ENCODE measurements at places on chromosomes 12 and 14. TPM values are rescaled to one million over a fixed set of nuclear protein-coding genes. Genes with fewer than 3 reads are reported as not detected.
A peak's percentile ranks its signal among the peaks of the same experiment; 100 is the strongest.

DNA sequence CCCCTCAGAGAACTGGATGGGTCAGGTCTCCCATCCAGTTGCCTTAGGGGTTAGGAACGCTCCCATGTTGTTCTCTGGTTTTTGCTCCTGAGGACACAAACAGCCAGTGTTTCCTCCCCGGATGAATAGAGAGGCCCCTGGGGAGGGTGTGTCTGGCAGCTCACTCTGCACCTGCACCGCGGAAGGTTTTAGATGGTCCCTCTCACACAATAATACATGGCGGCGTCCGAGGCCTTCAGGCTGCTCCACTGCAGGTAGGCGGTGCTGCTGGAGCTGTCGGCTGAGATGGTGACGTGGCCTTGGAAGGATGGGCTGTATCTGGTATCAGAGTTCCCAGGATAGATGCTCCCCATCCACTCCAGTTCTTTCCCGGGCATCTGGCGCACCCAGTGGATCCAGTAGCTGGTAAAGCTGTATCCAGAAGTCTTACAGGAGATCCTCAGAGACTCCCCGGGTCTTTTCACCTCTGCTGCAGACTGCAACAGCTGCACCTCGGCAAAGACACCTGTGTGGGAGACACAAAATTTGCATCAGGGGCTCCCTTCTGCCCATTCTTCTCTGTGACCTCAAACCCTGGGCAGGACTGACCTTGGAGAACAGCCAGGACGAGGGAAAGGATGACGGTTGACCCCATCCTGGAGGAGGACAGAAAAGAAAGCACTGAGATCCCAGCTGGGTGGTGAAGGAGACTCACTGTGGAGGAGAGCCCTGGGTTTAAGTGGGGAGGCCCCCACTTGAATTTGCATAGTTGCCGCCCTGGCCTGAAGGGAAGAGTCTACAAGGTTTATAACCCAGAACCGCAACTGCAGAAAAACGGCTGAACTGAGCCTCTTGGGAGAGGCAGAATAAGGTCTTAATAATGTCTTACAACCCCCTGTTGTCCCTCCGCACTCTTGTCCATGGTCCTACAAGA, 1324.8 kb downstream of the TMEM121 start:
- no peak for DNase-seq

DNA sequence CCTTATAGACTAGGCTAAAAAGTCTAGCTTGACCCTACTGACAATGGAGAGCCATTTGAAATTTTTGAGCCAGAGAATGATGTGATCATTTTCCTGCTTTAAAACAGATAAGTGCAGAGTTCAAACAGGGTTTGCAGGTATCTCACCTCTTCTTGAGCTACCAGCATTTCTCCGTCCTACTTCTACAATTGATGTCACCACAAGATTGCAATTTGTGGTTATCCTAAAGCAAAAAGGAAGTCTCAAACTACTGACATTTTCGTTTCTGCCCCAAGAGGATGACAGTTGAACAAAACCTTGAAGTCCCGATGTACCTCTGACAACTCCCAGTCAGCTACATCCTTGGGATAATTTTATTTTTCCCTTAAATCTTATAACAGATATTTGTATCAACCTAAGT, 86.7 kb downstream of the PTGER2 start:
- DNase-seq = no peak

- DNase-seq = no peak
These were observed 37.7 kb downstream of the PPFIBP1 start for GRCh38 chr12:27561535-27562350.

GRCh38 chr14:54579621-54580020, 12.7 kb downstream of the SAMD4A start:
- no peak for DNase-seq

The PPP1R3E gene
- 19.5 TPM for polyA plus RNA-seq

- no peak for DNase-seq
These were observed 183.4 kb upstream of the PPFIA2 start for GRCh38 chr12:81942594-81942993.

GRCh38 chr14:55802986-55803872, 223.2 kb downstream of the KTN1 start:
- DNase-seq = no peak

GRCh38 chr14:26594756-26595545, 2.9 kb downstream of the NOVA1 start:
- no peak for DNase-seq

The CD163L1 gene
- polyA plus RNA-seq = 5.5 TPM

The PIANP gene
- polyA plus RNA-seq = 5.7 TPM

DNA sequence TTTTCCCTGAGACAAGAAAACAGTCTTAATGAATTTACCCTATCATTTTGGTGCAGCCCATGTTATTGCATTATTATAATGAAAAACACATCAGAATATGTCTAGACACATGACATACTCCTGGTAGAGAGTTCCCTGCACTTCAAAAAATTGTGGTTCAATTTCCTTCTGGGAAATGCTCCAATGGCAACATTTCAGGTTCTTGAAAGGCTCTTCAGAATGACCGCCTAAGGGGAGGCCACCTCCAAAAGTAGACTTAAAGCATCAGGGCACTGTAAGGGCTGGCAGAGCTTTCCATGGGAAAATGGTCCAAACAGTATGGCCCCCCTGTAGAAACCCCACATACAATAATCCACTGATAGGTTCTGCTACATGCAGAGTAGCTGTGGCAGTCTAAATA, 110.7 kb downstream of the SLC25A21 start:
- DNase-seq = peak; percentile 10

DNA sequence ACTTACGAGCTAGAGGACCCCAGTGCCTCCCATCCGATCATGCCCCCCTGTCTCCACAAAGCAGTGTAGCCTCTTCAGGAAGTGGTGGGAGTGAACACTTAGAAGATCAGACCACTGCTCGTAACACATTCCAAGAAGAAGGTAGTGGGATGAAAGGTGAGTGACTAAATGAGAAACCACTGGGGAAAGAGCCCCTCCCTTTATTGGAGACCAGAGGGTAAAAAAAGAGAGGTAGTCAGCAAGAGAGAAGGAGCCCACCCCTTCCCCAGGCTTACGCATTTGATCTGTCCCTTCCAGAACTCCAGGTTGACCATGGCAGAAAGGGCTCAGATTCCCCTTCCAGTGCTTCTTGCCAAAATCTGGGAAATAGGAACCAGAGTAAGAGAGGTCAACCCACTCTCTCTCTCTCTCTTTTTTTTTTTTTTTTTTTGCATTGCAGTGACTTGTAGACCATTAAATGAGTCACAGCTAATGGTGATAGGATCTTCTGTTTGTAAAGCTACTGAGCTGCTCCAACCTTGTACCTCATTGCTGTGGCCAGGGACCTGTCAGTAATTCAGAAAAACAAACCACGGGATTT, 165.4 kb downstream of the GCH1 start:
- no peak for DNase-seq

The TAS2R9 gene
- not detected for polyA plus RNA-seq

The HSPA2 gene
- 12.6 TPM for polyA plus RNA-seq

DNA sequence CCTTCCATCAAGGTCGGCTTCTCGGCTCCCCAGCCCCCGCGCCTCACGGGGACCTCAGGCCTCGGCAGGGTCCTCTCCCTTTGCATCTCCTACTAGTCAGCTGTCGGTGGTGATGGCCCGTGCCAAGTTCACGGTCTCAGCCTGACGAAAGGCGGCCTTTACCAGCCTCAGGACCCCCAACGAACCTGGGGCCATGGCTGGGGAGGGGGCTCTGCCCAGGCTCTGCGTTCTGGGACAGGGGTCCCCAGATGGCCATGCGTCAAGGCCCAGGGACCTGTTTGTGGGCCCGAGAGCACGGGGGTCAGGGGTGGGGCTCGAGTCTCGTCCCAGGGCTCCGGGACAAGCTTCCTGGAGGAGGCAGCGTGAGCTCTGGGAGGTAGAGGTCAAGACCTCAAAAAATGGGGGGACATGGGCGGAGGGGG, 32.8 kb upstream of the DEGS2 start:
- DNase-seq = no peak

DNA sequence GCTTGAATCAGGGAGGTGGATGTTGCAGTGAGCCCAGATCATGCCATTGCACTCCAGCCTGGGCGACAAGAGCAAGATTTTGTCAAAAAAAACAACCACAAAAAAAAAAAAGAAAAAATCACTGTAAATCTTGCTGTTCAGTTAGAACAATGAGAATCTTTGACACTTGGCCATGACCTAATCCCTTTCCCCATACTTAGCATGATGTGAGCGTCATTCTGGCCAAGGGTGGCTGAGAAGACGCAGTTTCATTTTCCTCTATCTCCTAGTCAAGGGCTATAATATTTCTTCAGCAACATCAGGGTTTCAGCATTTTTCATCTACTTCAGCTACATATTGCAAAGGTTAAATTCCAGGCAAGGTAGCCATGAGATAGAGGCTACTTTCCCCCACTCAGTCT, 599.4 kb upstream of the MDGA2 start:
- DNase-seq = no peak

The DIP2B gene
- 38.6 TPM for polyA plus RNA-seq

DNA sequence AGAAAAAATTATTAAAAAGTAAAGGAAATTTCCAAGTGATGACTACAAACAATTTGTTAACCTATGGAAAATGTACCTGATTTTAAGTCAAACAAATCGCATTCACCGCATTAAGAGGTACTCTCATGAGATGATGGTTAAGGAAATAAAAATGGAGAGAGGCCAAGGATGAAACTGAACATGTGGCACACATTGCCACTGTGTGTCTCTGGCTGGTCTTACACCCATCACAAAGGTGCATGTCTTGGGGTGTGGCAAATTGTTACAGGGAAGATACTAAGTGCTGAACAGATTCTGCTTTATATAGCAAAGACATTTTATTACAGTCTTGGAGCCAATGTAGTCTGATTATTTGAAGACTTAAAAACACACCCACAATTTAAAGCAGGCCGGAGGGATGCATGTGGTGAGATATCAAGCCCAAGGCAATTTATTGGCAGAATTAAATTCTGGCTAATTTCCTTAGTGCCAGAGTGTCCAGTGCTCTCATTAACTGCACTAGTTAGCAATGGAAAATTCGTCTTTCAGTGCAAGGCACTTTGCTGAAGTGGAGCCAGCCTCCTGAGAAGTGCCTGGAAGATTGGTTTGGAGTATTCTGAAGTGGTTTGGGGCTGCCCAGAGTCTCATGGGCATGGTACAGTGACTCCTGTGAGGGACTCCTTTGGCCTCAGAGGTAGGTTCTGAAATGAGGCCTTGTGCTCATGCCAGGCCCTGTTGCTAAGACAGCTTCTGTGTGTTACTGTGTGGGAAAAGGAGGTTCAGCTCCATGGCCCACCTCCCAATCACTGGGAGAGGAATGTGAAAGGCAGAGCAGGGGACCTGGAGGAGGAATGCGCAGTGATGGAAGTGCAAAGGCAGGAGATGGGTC, 166.9 kb downstream of the BRMS1L start:
- DNase-seq = no peak

The ZFHX2 gene
- 4.7 TPM for polyA plus RNA-seq

- DNase-seq = no peak
These were observed 281.3 kb downstream of the KCNH5 start for GRCh38 chr14:62763951-62764350.

The OLR1 gene
- 1.2 TPM for polyA plus RNA-seq

The DHRS7 gene
- 53.8 TPM for polyA plus RNA-seq

DNA sequence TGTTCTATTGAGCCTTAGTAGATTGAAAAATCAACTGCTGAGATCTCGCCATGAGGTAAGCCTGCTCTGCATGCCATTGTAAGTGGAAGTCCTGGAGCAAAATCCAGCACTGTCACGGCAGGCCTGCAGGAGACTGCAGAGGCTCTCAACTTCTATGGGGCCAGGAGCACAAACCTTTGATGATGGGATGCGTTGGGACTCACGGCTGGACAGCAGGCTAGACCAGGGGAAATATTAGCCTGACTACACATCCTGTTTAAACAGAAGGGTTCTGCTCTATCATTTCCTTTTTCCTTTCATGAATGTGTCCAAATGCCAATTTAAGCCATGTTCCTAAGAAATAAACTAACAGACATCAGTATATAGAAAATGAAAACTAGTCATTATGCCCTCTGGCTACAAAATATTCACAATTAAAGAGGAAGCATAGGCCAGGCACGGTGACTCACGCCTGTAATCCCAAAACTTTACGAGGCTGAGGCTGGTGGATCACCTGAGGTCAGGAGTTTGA, 33.9 kb upstream of the RASSF8 start:
- DNase-seq = no peak

GRCh38 chr12:34396861-34397590, 374.7 kb downstream of the ALG10 start:
- DNase-seq = peak; percentile 58

DNA sequence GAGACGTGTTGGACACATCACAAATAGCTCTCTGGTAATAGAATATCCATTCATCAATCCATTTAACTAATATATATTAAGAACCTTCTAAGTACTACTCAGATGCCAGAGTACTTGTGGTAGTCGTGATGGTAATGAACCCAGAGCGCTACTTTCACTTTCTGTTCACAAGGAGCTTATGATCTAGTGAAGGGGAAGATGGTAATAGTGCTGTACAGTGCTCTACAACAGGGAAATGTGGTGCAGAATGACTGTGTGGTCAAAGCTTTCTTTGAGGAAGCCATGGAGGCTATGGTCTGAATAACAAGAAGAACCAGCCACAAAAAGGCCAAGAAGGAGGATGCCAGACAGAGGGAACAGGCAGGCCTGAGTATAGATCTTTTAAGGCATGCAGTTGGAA, 212.0 kb downstream of the PTPRO start:
- DNase-seq = no peak

GRCh38 chr12:132445884-132446632, 43.9 kb upstream of the FBRSL1 start:
- peak; percentile 61 for DNase-seq

DNA sequence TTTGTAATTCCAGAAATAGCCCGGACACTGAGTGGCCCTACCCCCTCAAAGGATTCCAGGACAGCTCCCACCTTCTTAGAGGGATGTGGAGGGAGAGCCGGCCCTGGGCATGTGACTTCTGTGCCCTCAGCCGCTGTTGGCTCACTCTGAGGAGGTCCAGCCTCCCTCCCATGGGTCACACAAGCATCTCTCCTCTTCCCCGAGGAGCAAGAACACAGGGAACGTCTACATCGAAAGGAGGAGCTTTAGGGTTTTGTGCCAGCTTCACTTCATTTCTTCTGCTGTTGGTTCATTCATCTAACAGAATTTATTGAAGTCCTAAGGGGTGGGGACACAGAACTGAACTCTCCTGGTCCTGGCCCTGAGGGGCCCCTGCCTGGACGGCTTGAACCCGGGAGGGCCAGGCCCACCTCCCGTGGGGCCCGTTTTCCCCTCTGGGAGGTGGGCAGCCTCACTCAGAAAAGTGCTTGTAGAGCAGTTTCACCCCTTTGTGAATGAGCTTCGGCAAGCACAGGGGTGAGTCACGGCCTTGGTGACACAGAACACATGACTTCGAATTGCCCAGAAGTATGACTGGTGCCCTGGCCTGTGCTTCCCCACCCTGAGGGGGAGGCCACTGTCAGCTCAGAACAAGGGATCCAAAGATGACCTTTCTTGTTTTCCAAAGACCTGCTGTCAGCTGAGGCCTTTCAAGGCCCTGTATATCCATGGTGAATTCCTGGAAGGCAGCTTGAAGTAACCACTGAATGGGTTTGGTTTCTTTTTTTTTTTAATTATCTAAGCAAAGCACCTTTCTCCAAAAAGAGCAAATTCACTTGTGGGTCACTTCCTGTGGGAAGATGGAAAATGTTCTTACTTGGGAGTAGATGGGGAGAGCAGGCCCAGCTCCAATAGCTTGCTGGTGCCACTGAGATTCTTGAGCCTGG, 39.2 kb downstream of the NFKBIA start:
- DNase-seq = no peak

The CLEC4D gene
- 0.30 TPM for polyA plus RNA-seq
